ENCODE measurements at places on chromosomes 7 and 10. TPM values are rescaled to one million over a fixed set of nuclear protein-coding genes. Genes with fewer than 3 reads are reported as not detected.

The MCM10 gene
- total RNA-seq, result 3.5 TPM

GRCh38 chr7:140659856-140660255 lies 12.9 kb upstream of the ADCK2 start:
- DNase-seq, result no peak

DNA sequence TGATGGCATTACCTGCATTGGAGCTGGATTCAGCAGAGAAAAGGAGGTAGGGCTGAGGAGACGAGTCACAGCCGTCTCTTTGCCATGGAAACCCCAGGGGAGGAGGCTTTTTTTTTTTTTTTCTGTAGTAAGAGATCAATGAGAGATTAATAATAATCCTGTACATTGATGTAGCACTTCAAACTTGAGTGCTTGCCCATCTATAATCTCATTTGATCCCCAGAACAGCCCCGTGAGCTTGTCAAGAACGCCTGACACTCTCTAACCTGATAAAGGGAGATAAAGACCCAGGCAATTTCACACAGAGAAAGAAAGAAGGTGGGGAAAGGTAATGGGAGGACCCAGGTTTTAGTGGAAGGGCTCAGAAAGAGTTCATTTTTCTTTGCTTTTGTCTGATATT lies 195.2 kb upstream of the FOXK1 start:
- no peak for DNase-seq

- no peak for DNase-seq
Measured at GRCh38 chr10:14378387-14378960, 47.8 kb upstream of the FRMD4A start.

GRCh38 chr7:157003756-157004520 lies 6.5 kb downstream of the MNX1 start:
- DNase-seq, result no peak

- DNase-seq, result no peak
Measured at GRCh38 chr7:132394283-132395198, 181.7 kb downstream of the PLXNA4 start.

The NRCAM gene
- total RNA-seq, result 48.6 TPM

DNA sequence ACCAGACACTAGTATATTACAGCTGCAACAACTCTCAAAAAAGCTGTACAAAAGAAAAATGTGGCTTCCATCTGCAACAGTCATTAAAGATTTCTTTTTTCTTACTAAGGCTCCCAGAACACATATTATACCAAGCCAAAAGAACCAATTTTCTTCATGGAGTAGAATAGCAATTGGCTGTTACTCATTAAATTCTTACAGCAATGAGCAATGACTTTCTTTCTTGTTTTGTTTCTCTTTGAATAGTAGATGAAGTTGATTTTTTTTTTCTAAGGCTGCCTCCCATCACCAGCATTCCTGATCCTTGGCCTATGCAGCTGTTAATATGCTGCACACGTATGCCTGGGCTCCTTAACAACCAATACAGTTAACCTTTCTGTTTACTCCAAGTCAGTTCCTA lies 36.6 kb upstream of the SPOCK2 start:
- no peak for DNase-seq

DNA sequence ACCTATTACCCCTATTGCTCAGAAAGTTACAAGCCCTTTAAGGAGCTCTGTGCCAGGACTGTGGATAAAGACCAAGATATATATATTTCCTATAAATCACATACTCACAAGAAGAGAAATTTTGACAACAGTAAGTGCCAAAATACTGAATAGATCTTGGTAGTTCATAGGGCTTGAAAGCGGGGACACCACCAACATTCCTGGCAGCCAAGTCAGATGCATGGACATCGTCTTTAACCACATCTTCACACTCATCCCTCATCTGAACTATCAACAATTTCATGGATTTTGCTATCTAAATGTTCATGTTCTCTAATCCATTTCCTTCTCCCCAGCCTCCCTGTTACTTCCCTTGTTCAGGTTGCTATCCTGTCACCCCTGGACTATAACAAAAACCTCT lies 67.5 kb upstream of the LRRC17 start:
- no peak for DNase-seq

GRCh38 chr10:34835908-34836508 lies 20.9 kb upstream of the PARD3 start:
- no peak for DNase-seq
